ENCODE measurements at places on chromosomes 11 and 22.

GRCh38 chr11:69211540-69211919 is 55.8 kb downstream of the SMIM38 start:
- no peak for DNase-seq

GRCh38 chr22:19827341-19828034 is 27.2 kb downstream of the GNB1L start:
- DNase-seq, result no peak

DNA sequence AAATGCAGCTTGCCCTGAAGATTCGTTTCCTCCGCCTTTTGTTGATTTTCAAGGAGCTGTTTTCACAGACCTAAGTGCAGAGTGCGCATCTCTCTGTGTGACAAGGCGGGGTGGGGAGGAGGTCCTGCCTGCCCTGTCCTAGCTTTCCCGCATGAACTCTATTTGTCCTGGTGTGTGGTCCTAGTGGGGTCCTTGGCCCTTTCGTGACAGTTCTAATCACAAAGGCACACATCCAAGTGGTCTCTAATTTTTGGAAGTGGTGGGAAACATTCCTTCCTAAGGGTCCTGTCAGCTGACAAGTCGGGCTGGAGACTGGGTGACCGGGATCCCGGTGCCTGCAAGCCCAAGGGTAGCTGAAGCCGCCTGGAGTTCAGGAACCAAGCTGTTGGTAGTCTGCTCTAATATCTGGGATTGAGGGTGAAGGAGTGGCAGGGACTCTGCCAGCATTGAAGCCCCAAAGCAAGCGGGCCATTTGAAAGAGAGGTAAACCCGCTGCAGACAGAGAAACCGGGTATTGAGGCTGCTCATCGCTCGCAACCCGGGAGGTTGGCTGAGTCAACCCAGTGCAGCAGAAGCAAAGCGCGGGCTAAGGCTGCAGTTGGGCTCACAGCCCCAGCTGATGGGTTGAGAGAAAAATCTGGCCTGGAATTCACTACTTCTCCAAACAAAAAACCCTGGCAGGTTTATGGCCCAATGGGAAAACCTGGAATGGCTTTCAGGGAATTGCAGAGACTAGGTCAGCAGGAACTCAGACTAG is 28.1 kb upstream of the FBXO3 start:
- no peak for DNase-seq

GRCh38 chr11:121352251-121352891 is 59.8 kb downstream of the SC5D start:
- DNase-seq, result no peak

GRCh38 chr22:42263944-42264343 is 6.5 kb downstream of the TCF20 start:
- no peak for DNase-seq

DNA sequence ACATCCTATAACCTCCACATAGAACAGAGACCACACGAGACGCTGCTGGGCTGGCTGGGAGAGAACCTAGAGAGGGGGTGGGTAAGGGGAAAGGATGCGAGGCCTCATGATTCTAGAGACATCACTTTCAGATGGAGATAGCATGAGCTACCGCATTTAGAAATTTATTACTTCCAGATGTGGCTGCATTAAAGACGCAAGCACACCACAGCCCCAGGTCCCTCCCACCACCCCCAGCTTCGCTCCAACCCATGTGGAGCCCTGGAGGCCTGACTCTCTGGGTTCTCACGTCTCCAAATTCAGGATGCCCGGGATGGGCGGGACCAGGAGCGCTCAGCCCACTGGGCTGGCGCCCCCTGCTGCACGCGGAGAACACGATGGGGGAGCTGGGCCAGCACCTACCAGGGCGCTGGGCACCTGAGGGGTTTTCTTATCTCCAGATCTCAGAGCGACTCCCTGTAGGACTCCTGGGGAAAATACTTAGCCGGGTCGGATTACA is 13.6 kb downstream of the MRPL21 start:
- DNase-seq, result no peak

DNA sequence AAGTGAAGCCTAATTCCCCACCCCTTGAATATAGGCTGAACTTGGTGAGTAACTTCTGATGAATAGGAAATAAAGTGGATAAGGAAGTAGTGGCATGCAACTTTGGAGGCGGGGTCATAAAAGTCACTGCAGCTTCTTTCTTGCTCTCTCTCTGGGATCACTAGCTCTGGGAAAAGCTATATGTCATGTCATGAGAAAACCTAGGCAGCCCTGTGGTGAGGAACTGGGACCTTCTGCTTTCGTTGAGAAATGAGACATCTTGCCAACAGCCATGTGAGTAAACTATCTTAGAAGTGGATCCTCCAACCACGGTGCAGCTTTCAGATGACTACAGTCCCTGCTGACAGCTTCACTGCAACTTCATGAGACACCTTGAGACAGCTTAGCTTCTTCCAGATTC is 15.7 kb downstream of the ZNF214 start:
- no peak for DNase-seq

DNA sequence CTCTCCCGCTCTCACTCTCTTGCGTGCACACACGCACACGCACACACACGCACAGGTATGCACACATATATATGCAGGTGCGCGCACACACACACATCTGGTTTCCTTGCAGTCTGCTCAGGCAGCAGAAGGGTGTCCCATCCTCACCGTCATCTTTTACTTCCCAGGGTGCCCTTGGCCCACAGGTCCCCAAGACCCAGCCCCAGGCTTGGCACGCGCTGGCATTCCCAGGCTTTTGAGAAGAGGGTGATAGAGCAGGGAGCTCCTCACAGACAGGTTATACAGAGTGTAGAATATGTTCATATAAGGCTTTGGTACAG is 52.0 kb upstream of the SPATA19 start:
- no peak for DNase-seq

- DNase-seq, result no peak
Measured at GRCh38 chr11:38046571-38047135, 1448.6 kb upstream of the RAG2 start.

GRCh38 chr11:5204787-5205186 is 4.3 kb upstream of the OR51V1 start:
- no peak for DNase-seq

- no peak for DNase-seq
Measured at GRCh38 chr11:72045849-72046248, 34.5 kb downstream of the NUMA1 start.

DNA sequence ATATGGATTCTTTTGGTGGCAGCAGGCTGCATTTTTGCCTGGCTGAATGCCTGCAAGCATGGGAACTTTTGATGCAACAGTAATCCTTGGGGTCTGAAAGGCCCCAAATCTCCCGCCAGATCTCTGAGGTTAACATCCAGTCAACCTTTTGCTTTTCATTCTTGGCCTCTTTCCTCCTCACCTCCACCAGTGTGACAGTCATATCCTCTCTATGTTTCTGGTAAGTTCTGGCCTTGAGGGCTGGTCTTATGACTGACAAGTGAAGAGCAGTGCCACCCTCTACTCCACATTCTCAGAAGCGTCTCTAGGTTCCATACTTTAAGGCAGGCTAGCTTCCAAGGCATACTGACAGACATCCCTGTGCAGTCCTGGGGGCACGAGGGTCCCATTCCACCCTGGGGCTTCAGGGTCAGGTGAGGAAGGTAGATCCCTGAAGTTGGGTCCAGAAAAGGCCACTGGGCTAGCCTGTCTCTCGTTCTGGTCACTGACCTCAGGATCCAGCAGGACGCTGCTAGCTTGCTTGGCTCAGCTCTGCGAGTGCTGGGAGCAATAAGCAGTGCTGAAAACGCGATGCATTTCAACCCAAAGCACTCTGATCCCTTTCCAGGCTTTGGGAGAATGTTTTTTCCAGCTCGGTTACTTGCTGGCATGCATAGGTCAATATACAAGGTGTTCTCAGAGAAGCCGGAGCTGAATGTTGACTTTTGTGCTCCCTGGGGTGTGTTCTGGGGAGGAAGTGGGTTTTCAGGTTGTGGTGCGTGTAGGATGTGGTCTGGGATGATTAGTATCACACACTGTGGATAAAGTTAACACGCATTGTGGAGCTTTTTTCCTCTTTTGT is 75.2 kb downstream of the PTPRJ start:
- DNase-seq, result no peak

DNA sequence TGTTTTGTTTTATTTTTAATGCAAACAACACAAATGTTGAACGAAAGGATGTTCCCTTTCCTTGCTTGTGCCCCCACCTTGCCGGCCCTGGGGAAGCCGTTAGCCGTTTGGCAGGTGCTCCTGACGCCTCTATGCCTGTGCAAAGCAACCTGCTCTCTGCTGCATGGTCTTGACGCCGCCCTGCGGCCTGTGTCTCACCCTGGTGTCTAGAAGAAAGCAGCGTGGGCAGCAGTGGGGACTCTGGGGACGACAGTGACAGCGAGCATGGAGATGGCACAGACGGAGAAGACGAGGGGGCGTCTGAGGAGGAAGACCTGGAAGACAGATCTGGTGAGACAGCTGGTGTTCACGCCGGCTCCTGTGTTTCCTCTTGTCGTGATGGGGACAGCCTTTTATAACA is 5.5 kb downstream of the PHRF1 start:
- no peak for DNase-seq

DNA sequence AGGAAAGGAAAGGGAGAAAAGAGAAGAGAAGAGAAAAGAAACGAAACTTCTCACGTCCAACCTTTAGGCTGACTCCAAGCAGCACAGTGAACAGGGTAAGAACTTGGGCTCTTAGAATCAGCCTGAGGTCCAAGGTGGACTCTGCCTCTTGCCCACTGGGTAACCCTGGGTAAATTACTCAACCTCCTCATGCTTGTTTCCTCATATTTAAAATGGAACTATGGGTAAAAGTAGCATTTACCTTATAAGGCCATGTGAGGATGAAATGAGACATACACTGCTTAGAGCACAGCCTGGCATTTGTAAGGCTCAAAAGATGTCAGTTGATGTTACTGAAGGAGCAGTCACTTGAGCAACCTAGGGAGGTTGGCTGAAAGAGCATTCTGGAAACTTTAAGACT is 107.9 kb downstream of the C11orf58 start:
- DNase-seq, result no peak

DNA sequence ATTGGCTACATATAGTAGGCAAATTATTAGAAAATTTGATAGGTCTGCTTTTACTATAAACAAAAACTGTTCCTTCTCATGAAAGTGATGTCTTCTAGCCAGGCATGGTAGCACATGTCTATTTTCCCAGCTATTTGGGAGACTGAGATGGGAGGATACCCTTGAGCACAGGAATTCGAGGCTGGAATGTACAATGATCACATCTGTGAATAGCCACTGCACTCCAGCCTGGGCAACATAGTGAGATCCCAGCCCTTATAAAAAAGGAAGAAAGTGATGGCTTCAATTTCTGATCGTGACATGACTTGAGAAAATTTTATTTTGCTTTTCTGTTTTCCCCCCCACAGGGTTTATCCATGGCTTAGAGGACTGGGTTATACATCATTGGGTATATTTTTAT is 19.5 kb upstream of the B3GNT6 start:
- DNase-seq, result no peak

DNA sequence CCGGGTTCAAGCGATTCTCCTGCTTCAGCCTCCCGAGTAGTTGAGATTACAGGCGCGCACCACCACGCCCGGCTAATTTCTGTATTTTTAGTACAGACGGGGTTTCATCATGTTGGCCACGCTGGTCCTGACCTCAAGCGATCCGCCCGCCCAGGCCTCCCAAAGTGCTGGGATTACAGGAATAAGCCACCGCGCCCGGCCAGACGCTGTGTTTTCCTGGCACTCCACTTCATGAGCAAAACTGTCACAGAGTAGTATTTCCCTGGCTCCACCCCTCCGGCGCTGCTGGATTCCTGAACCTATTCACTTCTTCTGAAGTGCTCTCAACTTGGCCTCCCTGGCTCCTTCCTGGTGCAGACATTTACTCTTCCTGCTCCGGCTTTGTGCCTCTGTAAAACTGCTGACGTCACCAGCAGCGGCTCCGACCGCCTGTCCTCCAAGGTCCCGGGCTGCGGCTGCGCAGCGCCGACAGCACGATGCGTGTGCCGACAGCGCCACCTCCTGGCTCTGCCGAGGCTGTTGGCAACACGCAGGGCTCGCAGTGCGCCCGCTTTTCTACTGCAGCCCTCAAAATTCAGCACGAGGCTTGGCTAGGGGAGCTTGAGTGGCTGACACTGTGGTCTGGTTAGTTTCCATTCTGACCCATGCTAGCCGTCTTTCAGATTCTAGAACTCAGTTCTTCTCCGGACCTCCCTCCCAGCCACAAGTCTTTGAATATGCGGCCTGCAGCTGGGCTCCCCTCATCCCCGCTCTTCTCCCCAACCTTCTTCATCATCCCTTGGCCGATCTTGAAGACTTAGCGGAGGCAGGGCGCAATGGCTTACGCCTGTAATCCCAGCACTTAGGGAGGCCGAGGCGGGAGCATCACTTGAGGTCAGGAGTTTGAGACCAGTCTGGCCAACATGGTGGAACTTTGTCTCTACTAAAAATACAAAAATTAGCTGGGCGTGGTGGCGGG is 36.6 kb downstream of the APOL3 start:
- peak; percentile 52 for DNase-seq

DNA sequence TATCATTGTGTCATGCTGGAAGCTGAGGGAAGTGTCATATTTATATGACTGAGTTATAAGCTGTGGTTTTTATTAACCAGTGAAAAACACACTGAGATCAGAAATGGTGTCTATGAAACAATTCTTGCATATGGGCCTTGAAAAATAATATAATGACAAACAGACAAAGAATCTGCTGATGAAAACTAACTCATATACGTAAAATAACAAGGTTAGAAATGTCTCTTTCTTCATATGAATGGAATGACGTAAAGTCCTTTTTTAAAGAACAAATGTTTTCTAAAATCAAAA is 48.8 kb upstream of the PHF21B start:
- DNase-seq, result no peak

GRCh38 chr11:21931436-21932101 is 261.3 kb upstream of the ANO5 start:
- no peak for DNase-seq

- no peak for DNase-seq
Measured at GRCh38 chr11:6559369-6559768, 44.0 kb downstream of the RRP8 start.

DNA sequence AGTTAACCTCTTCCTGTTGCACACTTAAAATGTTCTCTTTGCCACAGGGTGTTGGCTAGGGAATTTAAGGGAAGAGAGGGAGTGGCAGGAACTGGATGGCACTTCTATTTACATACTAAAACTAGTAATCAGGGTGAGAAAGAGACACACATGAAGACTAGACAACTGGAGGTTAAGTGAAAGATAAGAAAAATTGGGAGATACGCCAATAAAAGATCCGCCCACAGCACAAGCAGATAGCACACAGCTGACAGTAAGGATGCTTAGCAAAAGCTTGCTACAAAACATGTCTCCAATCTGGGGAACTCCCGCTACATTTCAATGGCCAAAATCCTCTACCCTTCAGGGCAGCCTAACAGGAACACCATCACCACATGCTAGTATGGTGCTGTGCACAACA is 12.8 kb downstream of the CPSF7 start:
- no peak for DNase-seq
